Kidney capillary endothelial cell (primary cell): ENCODE measurements at places on chromosomes 4 and X.

GRCh38 chrX:19955306-19955705, 35.6 kb downstream of the BCLAF3 start:
- no peak for DNase-seq

DNA sequence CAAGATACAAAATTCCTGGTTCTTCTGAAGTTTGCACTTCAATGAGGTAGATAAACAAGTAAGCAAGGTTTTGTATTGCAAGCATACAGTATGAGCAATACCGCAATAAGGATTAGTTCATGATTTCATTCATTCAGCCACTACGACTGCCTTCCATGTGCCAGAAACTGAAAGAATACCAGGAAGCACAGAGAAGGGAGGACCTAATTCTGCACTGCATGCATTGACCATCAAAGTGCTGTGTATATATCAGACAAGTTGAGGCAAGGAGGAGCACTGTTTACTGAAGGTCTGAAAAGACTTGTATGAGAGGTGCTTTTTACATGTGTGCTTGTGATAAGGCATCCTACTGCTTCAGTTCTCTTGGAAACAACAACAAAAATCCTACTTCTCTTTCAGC, 40.9 kb upstream of the GPM6B start:
- no peak for DNase-seq

DNA sequence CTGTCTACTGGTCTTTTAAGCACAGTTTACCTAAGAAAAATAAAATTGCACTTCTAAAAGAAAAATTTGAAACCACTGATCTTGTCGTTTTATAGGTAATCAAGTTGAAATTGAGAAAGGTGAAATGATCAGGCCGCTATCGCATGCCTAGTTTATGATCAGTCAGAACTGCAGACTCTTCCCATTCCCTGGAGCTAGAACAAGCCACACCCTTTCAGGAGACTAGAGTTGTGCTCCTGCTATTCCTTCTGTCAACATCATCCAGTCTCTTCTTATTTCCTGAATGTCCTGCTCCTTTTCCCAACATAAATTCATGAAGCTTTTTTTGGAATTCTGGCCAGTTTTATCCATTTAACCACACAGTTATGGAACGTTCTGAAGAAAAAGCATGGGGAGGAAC, 135.1 kb downstream of the SLC7A11 start:
- DNase-seq: no peak

GRCh38 chr4:61827907-61828391, 627.8 kb downstream of the ADGRL3 start:
- no peak for DNase-seq

DNA sequence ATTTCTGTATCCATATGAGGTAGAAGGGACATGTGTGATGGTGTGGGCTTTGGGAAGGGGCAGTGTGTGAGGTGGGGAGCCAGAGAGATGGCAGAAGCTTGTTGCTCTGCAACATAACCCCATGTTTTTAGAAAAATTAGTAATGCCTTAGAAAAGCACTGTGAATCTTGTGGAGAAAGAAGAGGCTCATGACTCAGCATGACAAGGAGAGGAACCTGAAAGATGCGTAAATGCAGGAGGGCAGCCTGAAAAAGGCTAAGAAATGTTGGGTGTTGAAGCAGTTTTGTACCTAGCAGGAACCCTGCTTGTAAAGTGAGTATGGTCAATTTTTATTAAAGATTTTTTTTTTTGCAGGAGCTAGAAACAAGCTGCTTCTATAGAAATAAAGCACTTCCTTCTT, 59.8 kb downstream of the ARSJ start:
- no peak for DNase-seq
